NCI-H1092 (cell line): ENCODE measurements at places on chromosomes 16 and 17.
A peak's percentile ranks its signal among the peaks of the same experiment; 100 is the strongest.

DNA sequence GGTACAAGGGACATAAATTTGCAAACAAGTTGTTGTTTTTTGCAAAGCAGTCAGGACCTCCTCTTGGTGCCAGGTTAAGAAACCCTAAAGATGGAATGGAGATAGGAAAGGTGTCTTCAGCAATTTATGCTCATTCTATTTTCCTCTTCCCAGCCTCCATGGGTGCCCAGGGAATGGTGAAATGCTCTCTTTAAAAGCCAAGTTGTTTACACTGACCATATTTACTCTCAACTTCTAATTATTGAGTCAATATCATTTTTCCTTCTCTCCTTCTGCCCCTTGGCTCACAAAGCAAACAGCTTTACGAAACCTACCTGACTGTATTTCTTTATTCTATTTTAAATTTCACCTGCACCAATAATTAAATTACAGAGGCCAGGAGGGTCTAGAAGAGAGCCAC is 138.5 kb upstream of the IRX3 start:
- no peak for DNase-seq

DNA sequence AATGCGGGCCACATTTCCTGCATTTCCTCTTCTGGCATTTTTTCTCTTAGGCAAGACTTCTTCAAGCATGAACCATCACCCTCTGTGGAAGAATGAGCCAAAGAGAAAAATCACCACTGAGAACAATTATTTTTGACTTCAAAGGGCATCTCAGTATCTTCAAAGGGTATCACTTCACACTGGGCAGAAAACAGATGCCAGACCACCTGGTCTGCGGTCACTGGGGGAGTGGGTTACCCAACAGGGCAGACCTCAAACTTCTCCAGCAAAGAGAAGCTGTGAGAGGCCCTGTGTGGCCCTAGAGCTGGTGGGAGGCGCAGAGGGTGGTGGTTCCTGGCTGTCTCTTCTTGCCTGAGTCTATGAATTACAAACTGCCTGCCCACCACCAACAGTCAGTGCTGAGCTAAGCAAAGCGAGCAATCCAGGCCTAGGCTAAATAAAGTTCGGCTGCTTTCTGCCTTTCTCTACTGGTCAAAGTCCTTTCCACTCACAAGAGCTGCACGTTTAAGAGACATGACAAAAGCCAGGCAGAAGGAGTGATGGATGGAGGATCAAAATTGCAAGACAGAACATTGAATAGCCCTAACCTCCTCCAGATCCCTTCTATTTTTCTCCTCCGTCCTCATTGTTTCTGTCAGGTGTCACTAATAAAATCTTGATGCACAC is 602.7 kb upstream of the CDH5 start:
- DNase-seq: no peak

- no peak for DNase-seq
Observed at GRCh38 chr17:68843522-68843921, 111.7 kb downstream of the ABCA8 start.

GRCh38 chr17:45895304-45895968 is 1.1 kb downstream of the MAPT start:
- peak; percentile 87 for DNase-seq

DNA sequence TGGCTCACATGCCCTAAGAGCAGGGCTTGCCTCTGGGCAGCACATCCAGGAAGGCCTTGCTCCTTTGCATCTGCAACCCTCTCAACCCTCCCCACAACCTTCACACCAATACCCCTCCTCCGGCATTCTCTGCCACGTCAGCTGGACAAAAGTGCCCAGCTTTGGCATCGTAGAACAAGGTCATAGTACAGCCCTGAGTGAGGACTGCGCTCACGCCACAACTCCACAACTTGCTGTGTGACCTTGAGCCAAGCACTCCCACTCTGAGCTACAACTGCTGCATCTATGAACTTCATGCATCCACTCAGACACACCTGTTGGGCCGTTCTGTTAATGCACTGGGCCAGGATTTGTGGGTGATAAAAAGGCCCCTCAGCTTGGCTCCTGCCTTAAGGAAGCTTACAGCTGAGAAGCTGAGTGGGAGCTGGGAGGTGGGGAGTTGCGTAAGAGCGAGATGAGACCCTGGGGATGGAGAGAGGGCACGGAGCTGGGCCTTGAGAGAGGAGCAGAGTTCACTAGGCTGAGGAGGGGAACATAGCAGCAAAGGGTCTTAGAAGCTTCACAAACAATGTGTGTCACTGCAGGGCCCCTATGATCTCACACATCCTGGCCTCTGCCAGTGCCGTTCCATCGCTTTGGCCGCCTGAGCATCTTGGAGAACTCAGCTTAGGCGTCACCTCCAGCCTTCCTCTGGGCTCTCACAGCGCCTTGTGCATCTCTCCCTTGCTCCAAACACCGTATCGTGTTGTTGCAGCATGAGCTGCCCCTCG is 8.6 kb upstream of the MRC2 start:
- no peak for DNase-seq

DNA sequence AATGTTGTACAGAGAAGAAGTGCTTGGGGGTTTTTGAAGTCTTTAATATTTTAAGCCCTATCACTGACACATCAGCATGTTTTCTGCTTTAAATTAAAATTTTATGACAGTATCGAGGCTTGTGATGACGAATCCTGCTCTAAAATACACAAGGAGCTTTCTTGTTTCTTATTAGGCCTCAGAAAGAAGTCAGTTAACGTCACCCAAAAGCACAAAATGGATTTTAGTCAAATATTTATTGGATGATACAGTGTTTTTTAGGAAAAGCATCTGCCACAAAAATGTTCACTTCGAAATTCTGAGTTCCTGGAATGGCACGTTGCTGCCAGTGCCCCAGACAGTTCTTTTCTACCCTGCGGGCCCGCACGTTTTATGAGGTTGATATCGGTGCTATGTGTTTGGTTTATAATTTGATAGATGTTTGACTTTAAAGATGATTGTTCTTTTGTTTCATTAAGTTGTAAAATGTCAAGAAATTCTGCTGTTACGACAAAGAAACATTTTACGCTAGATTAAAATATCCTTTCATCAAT is 57.8 kb downstream of the HLF start:
- DNase-seq: no peak
